ENCODE measurements at places on chromosomes 5 and 9.
A peak's percentile ranks its signal among the peaks of the same experiment; 100 is the strongest.

DNA sequence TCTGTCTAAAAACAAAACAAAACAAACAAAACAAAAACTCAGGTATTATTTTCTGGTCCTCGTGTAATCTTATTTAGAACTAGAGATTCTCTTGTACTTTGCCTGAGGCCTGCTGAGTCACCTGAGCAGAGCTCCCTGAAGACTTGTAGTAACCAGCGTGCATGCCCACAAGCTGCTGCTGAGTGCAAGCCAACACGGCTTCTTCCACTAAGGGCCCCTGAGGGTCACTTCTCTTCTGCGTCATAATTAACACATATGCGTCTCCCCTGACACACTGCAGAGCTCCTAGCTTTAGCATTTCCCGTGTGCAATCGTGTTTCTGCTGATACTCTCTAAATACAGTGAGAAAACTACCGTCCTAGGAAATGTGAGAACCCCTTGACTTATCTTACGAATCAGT is 10.9 kb upstream of the NDFIP1 start:
- no peak for DNase-seq

DNA sequence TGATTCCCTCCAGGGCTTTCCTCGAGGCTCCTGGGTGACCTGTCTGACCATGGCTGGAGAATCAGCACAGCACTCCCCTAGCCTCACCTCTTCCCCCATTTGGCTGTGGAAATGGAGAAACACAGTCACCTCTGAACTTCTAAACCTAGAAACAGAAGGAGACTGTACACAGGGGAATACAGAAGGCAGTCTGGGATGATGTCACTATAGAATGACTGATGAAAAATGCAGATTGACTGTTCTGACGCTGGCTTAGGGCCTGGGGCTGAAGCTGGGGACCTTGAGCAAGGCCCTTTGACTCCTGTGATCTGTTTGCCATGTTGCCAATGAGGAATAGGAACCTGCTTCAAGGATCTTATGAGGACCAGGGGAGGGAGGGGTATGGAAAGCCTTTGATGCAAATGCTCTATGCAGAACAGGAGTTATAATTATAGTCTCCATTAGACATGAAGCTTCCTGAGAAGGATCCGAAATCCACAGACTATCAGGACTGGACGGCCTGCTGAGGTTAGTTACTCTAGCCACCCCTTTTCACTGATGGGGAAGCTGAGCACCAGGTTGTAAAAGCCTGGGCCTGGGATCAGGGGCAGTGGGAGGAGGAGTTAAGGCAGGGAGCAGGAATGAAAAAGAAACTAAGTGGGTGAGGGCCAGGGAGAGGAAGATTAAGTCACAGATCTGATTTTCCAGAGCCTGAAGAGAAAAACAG is 24.4 kb upstream of the ANXA6 start:
- DNase-seq = no peak

DNA sequence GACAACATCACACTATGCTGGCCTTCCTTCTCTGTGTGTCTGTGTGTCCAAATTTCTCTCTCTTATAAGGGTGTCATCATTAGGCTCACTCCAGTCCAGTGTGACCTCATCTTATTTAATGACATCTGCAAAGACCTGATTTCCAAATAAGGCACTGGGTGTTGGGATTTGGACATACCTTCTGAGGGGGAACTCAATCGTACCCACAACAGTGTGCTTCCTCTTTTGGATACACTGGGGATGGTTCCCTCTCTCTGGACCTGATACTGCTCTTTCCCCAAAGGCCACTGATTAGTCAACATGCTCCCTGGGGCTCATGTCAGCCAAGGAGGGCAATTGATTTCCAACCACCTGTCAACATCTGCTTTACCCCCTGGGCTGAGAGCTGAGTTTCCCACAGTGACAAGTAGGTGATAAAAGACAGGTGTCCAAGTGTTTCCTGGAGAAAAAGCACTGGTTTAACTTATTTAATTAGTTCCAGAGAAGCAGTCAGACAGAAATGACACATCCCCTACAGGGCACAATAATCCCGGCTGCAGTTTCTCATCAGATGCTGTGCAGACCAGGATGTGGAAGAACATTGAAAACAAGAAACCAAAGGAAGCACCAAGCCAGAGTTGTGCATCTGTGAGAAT is 17.8 kb upstream of the CEP72 start:
- no peak for DNase-seq

DNA sequence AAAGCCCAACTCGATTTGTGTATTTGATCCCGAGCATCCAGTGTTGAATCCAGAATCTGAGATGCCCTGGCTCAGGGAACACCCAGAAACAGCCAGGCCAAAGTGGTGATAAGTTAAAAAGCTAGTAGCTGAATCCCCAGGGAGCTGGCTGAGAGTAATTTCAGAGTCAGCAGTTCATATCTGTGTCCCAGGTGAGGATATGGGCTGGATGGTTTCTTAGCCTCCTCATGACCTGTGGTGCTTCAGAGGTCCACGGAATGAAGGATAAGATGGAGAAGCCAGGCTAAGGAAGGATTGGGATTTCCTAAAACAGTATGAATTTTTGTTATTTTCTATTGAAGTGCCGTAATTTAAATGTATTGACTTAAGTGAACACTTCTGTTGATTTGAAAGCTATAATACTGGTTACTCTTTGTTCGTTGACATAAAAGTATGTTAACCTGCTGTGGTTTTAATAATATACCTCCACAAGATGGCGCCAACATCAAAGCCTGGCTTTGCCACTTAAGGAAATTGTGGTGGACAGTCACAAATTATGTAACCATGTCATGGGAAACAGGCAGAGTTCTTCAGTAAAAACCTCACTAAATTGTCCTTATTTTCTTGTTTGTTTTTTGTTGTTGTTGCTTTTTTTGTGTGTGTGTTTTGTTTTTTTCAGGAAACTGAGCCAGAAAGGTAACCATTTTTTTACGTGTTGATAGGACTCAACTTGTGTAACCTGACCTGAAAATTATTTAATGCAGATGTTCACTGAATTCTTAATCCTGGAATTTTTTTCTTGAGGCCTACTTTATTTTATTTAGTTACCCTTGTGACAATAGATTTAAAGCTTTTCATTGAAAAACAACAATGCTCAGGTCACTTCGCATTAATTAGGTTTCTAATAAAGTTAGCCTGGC is 11.4 kb downstream of the MTAP start:
- peak; percentile 14 for DNase-seq

GRCh38 chr9:113634596-113635515 is 171.3 kb downstream of the RGS3 start:
- no peak for DNase-seq

DNA sequence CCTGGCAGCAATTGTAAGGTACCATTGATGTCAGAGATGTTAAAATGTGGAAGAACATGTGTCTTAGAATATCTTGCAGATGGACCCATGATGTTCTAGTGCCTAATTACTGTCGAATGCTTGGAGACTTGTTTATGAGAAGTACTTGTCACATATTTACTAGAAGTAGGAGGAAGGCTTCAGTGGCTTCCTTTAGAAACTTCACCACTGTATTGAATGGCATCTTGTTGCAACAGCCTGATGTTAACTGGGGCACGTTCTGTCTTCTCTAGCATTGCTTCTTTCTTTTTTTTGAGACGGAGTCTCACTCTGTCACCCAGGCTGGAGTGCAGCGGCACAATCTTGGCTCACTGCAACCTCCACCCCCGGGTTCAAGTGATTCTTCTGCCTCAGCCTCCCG is 16.5 kb downstream of the UGCG start:
- no peak for DNase-seq

DNA sequence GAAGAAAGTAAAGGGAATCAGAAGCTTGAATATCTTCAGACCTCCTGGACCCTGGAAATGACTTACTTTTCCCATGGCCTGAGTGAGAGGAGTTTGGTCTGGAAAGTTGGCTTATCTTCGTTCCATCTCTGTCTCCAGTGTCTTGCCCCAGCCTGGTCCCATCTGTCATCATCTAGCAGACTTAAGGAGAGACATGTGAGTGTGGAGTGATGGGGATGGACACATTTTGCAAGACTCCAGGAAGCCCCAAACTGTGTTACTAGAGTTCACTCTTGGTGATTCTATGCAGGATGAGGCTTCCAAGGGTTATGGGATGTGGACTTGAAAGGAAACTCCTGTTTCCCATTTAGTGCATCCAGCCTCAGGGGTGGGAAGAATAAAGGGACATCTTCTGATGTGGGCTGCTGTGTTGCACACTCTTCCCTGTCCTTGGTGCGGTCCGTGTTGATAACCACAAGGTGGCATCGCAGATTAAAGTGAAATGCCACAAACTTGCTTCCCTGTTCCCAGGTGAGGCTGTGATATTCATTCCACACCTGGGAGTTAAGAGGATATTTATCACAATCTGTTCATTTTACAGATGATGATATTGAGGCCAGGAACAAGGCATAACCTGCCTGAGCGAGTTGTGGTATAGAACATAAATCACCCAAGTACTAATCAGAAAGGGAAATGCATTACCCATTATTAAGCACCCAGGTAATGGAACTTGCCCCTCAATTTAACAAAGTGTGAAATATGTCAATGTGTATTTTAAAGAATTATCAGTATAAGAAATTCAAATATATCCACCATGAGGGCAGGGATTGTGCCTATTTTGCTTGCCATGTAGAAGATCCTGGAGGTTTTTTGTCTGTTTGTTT is 269.9 kb upstream of the PAPPA start:
- no peak for DNase-seq

GRCh38 chr9:126702151-126703001 is 88.6 kb downstream of the LMX1B start:
- DNase-seq = peak; percentile 28
